ENCODE measurements at places on chromosomes 3 and 15.

GRCh38 chr15:66936109-66936860 is 129.1 kb upstream of the SMAD3 start:
- DNase-seq: peak; percentile 54

- DNase-seq: no peak
These were observed 275.6 kb downstream of the XXYLT1 start for GRCh38 chr3:194995334-194995733.

DNA sequence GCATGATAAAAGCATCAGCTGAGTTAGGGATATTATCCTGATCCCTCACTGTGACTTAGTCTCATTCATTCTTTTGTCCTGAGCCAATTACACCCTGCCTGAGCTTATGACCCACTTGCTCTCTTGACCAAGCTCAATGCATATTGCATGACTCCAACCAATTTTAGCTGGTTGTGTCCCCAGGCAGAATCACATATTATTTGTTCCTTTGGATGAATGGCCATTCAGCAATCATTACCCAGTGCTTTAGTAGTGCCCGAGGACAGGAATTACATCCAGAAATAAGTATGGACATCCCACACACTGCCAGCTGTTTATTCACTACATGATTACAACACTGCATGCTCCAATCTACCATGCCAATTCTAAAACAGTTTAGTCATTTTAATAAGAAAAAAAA is 322.5 kb downstream of the ZBBX start:
- DNase-seq: no peak

GRCh38 chr15:77825546-77825945 is 192.8 kb upstream of the LINGO1 start:
- no peak for DNase-seq

- peak; percentile 64 for DNase-seq
These were observed 1.0 kb downstream of the UBE2E1 start for GRCh38 chr3:23806534-23807423.

- DNase-seq: peak; percentile 85
These were observed 91.7 kb upstream of the FGF12 start for GRCh38 chr3:192819001-192819569.

DNA sequence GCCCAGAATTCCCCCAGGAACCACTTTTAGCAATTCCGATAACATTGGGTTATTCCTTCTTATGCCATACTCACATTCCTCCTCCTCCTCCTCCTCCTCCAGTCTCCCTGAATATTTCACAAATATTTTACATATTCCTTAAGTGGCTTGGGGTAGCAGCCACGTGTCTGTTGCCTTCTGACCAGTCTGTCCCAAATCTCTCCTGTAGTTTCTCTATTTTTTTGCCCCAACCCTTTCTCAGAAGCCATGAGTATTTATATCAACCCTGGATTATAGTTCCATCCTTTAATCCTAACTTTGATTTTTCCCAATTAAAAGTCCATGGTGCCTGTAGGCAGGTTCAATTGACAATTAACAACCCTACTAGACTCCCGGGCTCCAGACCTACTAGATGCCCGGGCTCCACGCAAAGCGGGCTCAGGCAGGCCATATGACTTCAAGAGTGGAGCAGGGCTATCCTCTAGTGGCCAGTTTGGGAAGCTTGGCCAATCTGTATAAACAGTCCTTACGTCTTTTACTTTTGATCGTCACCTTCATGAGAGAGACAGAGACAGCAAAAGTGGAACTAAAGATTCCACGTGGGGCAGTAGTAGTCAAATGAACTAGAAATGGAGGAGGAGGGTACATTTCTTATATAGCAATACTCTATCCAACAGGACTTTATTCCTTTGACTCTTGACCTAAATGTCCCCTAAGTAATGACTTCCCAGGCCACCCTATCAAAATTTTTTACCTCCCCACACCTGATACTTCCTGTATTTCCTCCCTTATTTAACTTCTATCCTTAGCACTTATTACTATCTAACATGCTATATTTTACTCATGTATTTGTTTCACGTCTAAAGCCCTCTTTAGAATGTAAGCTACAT is 69.7 kb downstream of the USF3 start:
- peak; percentile 83 for DNase-seq
